Activated CD4-positive, alpha-beta T cell treated with anti-CD3 and anti-CD28 coated beads for 36 hours (primary cell): ENCODE measurements at places on chromosomes 12 and 14. TPM values are rescaled to one million over a fixed set of nuclear protein-coding genes. Genes with fewer than 3 reads are reported as not detected.
A peak's percentile ranks its signal among the peaks of the same experiment; 100 is the strongest.

DNA sequence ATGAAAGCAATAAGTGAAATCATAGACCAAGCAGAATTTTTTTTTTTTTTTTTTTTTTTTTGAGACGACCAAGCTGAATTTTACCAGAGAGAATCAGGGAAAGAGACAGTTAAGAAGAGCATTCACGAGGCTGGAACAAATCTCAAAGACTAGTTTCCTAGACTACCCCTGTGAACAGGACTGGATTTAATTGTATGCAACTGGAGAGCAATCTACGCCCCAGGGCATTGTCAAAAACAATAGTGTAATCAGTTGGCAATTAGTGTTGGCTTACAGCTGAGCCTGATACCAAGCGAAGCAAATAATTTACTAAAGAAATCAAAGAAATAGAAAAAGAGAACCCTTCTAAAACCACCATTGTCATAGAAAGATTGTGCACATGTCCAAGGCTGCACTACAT, 232.9 kb upstream of the CPNE8 start:
- H3K4me3 ChIP-seq = no peak overlapping the region
- no peaks in the 10 kb centered on the region for H3K36me3 ChIP-seq
- H3K27me3 ChIP-seq = no peaks in the 10 kb centered on the region
- H3K27ac ChIP-seq = no peak overlapping the region

- no peak for DNase-seq
- no peak overlapping the region for H3K27ac ChIP-seq
- no peak overlapping the region for H3K4me3 ChIP-seq
- H3K4me1 ChIP-seq = no peaks in the 10 kb centered on the region
These were observed 26.4 kb downstream of the ALG10 start for GRCh38 chr12:34048714-34049113.

GRCh38 chr12:131872154-131873051, 22.0 kb upstream of the ULK1 start:
- H3K4me1 ChIP-seq = no peaks in the 10 kb centered on the region
- no peaks in the 10 kb centered on the region for H3K27me3 ChIP-seq
- no peak overlapping the region for H3K4me3 ChIP-seq
- DNase-seq = no peak
- H3K27ac ChIP-seq = no peak overlapping the region
- no peaks in the 10 kb centered on the region for H3K36me3 ChIP-seq

DNA sequence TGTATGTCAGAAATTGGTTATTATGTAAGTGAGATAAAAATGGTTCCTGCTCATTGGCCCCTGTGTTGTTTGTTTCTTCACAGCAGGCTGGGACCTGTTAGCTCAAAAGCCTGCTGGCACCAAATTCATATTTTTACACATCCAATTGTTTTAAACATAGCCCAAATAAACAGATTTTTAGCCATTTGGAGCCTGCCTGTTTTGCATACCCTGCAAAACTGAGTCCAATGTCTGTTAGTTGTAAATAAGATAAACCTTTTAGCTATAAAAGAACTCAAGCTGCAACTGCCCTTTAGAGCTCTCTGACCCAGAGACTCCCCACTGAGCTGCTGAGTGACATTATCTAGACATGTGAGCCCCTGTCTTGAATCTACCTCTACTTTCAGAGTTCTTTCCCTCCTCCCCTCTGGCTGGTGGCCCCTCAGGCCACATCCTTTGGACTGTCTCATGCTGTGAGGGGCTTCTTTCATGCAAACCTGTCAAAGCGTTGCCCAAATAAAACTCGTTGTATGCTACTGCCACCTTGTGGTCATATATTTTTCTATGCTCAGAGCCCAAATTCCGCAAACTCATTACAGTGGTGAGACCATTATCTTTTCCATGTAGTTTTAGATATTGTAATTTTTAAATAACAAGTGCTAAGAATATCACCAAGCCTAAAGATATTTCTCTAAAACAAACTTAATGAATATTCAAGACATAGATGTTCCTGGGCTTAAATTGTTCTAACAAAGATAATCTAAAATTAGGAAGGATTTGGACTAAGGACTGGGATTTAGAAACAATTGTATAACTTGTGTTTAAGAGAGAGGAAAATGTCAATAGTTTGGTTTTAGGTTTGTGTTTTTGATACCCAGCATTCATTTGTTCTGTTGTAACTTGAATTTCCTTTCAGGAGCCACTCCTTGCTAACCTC, 337.9 kb downstream of the AACS start:
- no peak for DNase-seq
- no peak overlapping the region for H3K4me3 ChIP-seq
- no peaks in the 10 kb centered on the region for H3K4me1 ChIP-seq
- H3K36me3 ChIP-seq = no peaks in the 10 kb centered on the region
- H3K27me3 ChIP-seq = peaks cover 12% of the 10 kb centered on the region

- no peak for DNase-seq
- H3K4me1 ChIP-seq = no peaks in the 10 kb centered on the region
- no peak overlapping the region for H3K4me3 ChIP-seq
- no peaks in the 10 kb centered on the region for H3K27me3 ChIP-seq
- peaks cover 42% of the 10 kb centered on the region for H3K36me3 ChIP-seq
These were observed 19.9 kb downstream of the RPS6KL1 start for GRCh38 chr14:74902941-74903705.

GRCh38 chr12:112528521-112528920, 109.8 kb downstream of the PTPN11 start:
- H3K27me3 ChIP-seq = no peaks in the 10 kb centered on the region
- H3K36me3 ChIP-seq = no peaks in the 10 kb centered on the region
- no peak overlapping the region for H3K4me3 ChIP-seq

GRCh38 chr14:44070046-44070445, 437.0 kb downstream of the FSCB start:
- H3K4me3 ChIP-seq = no peak overlapping the region
- H3K4me1 ChIP-seq = no peaks in the 10 kb centered on the region
- H3K27ac ChIP-seq = no peak overlapping the region
- no peak for DNase-seq

GRCh38 chr14:60514741-60515491, 6.0 kb downstream of the SIX6 start:
- no peaks in the 10 kb centered on the region for H3K36me3 ChIP-seq
- peaks cover 20% of the 10 kb centered on the region for H3K4me1 ChIP-seq
- no peak overlapping the region for H3K27ac ChIP-seq
- peak; percentile 50 for DNase-seq
- peaks cover 52% of the 10 kb centered on the region for H3K27me3 ChIP-seq

GRCh38 chr12:97305651-97306050, 157.0 kb upstream of the RMST start:
- H3K4me1 ChIP-seq = no peaks in the 10 kb centered on the region
- no peak overlapping the region for H3K4me3 ChIP-seq
- no peak overlapping the region for H3K27ac ChIP-seq

DNA sequence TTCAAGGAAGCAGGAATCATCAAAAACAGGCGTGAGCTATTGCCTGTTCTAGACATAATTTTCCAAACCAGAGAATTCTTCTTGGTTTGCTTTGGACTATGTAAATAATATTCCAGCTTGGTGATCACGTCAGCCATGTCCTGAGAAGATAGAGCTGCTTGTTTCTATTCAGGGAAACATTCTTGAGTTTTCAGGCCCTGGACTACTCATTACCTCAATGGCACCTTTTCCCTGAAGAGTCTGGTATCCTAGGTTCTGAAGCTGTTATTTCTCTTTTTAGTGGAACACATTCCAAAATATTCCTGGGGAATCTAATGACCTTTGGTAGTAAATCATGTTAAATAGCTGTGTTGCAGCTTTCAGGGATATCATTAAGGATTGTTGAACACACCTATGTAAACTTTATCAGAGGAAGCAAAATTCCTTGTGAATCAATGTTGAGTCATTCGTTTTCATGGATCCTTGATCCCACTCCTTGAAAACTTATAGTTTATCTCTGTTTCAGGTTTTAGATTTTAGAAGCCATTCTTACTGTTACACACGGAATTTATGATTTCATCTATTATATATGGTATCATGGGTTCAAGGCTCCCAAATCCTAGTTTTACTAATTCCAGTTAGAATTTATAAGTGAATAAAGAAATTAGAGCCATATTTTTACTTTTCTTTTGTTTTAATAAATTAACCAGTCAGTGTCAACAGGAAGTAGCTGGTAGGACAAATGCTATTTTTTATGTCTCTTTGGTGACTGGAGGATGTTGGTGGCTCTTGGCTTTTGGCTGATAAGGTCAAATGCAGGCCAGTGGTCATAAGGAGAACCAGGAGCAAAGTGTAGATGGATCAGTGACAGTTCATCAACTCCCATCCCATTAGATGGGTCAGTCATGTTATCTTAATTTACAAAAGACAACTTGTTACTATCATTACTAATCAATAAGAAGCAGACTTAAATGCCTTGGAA, 380.1 kb downstream of the ZFP36L1 start:
- DNase-seq = no peak
- H3K27me3 ChIP-seq = no peaks in the 10 kb centered on the region
- H3K4me3 ChIP-seq = no peak overlapping the region
- H3K4me1 ChIP-seq = peaks cover 12% of the 10 kb centered on the region

DNA sequence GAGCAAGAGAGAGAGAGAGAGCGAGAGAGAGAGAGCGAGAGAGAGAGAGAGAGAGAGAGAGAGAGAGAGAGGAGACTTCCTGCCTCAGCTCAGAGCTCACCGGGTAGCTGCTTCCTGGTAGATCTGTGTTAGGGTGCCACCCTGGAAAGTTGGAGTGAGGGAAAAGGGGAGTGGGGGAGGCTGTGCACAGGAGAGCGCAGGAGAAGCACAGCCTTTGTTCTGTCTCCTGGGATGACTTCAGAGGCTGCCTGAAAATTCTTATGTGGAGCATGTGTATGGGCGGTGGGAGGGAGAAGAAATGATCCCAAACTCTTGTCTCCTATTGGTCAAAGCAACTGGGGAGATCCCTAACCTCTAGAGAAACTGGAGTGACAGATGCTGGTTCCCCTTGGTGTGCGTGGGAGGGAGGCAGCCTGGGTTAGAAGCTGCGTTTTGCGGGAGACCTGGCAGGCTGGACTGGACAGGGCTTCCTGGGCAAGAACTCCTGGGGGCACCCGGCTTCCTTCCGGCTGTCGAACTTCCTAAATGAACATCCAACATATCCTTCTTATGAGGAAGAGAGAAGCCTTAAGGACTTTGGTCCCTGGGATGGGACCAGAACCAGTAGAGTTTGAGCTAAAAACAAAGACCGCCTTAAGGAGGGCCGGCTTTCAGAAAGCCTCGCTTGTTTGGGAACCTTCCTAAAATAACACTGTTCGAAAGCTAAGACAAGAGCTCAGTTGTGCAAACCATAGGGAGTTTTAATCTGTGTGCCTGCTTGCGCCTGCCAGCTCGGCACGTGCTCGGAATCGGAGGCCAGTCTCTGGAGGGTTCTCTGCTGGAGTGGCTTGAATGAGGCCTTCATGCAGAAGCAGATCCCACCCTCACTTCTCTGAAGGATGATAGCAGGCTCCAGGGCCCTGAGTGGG, 30.4 kb upstream of the BEGAIN start:
- H3K27ac ChIP-seq = peak overlapping the region; percentile 28
- no peak for DNase-seq
- H3K27me3 ChIP-seq = no peaks in the 10 kb centered on the region
- no peaks in the 10 kb centered on the region for H3K36me3 ChIP-seq
- H3K4me1 ChIP-seq = peaks cover 19% of the 10 kb centered on the region
- no peak overlapping the region for H3K4me3 ChIP-seq

- peaks cover 12% of the 10 kb centered on the region for H3K36me3 ChIP-seq
- no peak for DNase-seq
- no peaks in the 10 kb centered on the region for H3K27me3 ChIP-seq
- no peak overlapping the region for H3K4me3 ChIP-seq
- no peak overlapping the region for H3K27ac ChIP-seq
These were observed 9.5 kb downstream of the FANCM start for GRCh38 chr14:45145214-45145613.

- H3K27me3 ChIP-seq = peaks cover 3% of the 10 kb centered on the region
- DNase-seq = no peak
- H3K27ac ChIP-seq = no peak overlapping the region
- H3K36me3 ChIP-seq = no peaks in the 10 kb centered on the region
These were observed 247.0 kb downstream of the EMP1 start for GRCh38 chr12:13443498-13443897.

- H3K27ac ChIP-seq = no peak overlapping the region
- no peak overlapping the region for H3K4me3 ChIP-seq
- no peaks in the 10 kb centered on the region for H3K27me3 ChIP-seq
- no peak for DNase-seq
- peaks cover 4% of the 10 kb centered on the region for H3K4me1 ChIP-seq
- H3K36me3 ChIP-seq = no peaks in the 10 kb centered on the region
These were observed 24.0 kb upstream of the EVL start for GRCh38 chr14:100041271-100041670.

DNA sequence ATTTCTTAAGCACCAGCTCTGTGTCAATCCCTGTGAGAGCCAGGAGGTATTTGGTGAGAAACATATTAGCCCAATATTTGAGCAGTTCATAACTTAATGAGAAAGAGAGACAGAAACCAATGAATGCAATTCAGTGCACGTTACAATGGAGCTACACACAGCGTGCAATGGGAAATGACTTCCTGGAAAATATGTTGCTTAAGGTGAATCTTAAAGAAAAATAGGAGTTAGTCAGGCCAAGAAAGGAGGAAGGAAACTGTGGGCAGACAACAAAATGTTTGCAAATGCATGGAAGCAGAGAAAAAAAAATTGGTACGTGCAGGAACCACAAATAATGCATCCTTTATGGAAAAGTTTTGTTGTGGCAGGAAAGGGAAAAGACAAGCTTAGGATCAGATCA, 481.7 kb downstream of the BCAT1 start:
- H3K36me3 ChIP-seq = no peaks in the 10 kb centered on the region
- H3K27me3 ChIP-seq = peaks cover 1% of the 10 kb centered on the region

GRCh38 chr12:69843608-69844007, 18.6 kb downstream of the MYRFL start:
- no peaks in the 10 kb centered on the region for H3K36me3 ChIP-seq
- no peaks in the 10 kb centered on the region for H3K4me1 ChIP-seq
- H3K27me3 ChIP-seq = peaks cover 7% of the 10 kb centered on the region
- H3K4me3 ChIP-seq = no peak overlapping the region
- H3K27ac ChIP-seq = no peak overlapping the region
- DNase-seq = no peak

- H3K4me3 ChIP-seq = peak within 1 kb of the TSS; percentile 64
- no peak within 1 kb of the TSS for H3K27ac ChIP-seq
- peaks cover 59% of the 10 kb centered on the region for H3K27me3 ChIP-seq
These were observed at the start of gene KCNK13 for GRCh38 chr14:90061685-90062126. TSS of gene KCNK13 (plus strand) at chr14:90061994. CDS start at chr14:90062206, 212 bp downstream.

AQP6 gene
- total RNA-seq = not detected

CLEC1B gene
- total RNA-seq = not detected

DLGAP5 gene
- 97.4 TPM for total RNA-seq

CLEC4A gene
- not detected for total RNA-seq

SOAT2 gene
- 0.57 TPM for total RNA-seq

ASB2 gene
- 25.5 TPM for total RNA-seq

PMCH gene
- 0.57 TPM for total RNA-seq

MYF5 gene
- total RNA-seq = not detected

DIO2 gene
- total RNA-seq = not detected

OAS2 gene
- 148 TPM for total RNA-seq
